ENCODE measurements at places on chromosomes 4 and X. TPM values are rescaled to one million over a fixed set of nuclear protein-coding genes. Genes with fewer than 3 reads are reported as not detected.

Gene MAGED1
- total RNA-seq = 129 TPM

GRCh38 chrX:97907791-97908190 is 1024.1 kb downstream of the RPA4 start:
- no peak for DNase-seq

- DNase-seq = no peak
These were observed 54.3 kb downstream of the TLL1 start for GRCh38 chr4:165927366-165927765.

DNA sequence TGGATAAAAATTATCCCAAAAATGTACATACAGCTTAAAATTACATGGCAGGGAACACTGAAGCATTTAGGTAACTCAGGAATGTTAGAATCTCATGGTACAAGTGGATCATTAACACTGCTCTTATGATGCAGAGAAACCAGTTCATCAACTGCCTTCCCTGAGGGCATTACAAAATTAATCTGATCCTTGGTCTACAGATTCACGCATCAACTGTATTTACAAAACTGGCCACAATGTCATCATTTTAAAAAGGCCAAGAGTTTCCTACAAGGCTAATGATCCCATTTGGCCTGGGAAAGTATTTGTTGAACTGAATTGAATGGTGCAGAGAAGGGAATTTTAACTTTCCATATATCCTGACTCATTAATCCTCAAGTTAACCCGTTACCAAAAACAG is 84.6 kb downstream of the TSPAN5 start:
- DNase-seq = no peak

Gene RGN
- total RNA-seq = not detected

GRCh38 chr4:165209796-165210195 is 2.4 kb downstream of the KLHL2 start:
- DNase-seq = no peak

Data from SJSA1 (cell line).